ENCODE measurements at places on chromosomes 3 and 15. TPM values are rescaled to one million over a fixed set of nuclear protein-coding genes. Genes with fewer than 3 reads are reported as not detected.

CIP2A gene
- total RNA-seq = 10.1 TPM

DNA sequence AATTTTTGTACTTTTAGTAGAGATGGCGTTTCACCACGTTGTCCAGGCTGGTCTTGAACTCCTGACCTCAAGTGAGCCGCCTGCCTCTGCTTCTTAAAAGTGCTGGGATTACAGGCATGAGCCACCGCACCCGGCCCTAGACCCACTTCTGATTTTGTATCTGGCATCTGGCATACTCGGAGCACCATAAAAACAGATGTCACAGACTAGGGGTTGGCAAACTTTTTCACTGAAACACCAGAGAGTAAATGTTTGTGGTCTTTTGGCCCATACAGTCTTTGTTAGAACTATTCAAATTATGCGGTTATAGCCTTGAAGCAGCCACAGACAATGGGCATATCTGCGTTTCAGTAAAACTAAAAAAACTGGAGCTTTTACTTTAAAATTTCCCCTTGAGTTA lies 110.7 kb downstream of the TJP1 start:
- no peak overlapping the region for H3K4me3 ChIP-seq
- H3K27ac ChIP-seq = no peak overlapping the region
- DNase-seq = no peak
- peaks cover 14% of the 10 kb centered on the region for H3K36me3 ChIP-seq
- no peaks in the 10 kb centered on the region for H3K27me3 ChIP-seq

DNA sequence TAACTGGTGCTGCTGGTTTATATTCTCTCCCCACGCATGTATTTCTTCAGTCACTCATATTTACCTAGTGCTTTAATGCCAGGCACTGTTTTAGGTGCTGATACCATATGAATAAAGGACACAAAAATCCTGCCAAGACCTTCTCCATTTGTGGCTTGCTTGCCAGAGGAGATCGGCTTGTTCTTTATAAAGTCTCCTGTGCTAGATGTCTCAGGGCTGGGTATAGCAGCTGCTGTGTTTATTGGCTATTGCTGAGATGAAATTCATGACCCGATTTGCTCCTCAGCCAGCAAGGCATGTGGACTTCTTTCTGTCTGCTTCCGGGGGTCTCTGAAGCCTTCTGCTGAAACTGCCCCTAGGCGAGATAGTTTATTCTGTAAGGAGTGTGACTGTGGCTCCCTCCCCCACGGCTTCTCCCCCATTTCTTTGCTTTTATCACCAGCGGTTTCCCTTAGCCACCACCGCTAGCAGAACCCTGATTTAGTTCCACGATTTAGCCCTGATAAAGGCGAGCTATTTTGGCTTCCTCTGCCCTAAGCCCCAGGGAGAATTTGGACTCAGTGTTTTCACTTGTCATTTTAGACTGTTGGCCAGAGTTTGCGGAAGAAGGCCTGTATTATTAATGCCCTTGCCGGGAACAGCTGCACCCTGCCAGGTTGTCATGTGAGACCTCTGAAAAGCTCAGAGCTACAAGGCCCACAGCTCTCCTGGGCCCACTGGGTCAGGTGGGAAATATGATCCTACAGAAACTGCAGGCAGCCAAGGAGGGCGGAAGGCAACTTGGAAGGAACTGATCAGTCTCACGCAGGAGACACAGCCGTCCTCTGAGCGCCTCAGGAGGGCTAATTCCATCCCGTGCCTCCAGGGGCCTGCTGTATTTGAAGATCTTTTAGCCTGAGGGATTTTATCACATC lies 46.8 kb downstream of the ST6GAL1 start:
- H3K36me3 ChIP-seq = no peaks in the 10 kb centered on the region
- no peaks in the 10 kb centered on the region for H3K27me3 ChIP-seq
- H3K4me3 ChIP-seq = no peak overlapping the region
- no peaks in the 10 kb centered on the region for H3K4me1 ChIP-seq

GRCh38 chr15:42820811-42821210 lies 83.9 kb upstream of the CDAN1 start:
- DNase-seq = no peak
- no peak overlapping the region for H3K27ac ChIP-seq
- H3K36me3 ChIP-seq = no peaks in the 10 kb centered on the region
- H3K4me1 ChIP-seq = no peaks in the 10 kb centered on the region

- no peak overlapping the region for H3K27ac ChIP-seq
- no peaks in the 10 kb centered on the region for H3K36me3 ChIP-seq
- peak; percentile 50 for DNase-seq
- peaks cover 2% of the 10 kb centered on the region for H3K4me1 ChIP-seq
- H3K27me3 ChIP-seq = no peaks in the 10 kb centered on the region
- H3K4me3 ChIP-seq = no peak overlapping the region
These were observed 1.1 kb upstream of the PLCH1 start for GRCh38 chr3:155745795-155746550.

- no peak overlapping the region for H3K4me3 ChIP-seq
- H3K4me1 ChIP-seq = no peaks in the 10 kb centered on the region
- H3K27ac ChIP-seq = no peak overlapping the region
These were observed 246.0 kb upstream of the CBLB start for GRCh38 chr3:106114848-106115247.

DNA sequence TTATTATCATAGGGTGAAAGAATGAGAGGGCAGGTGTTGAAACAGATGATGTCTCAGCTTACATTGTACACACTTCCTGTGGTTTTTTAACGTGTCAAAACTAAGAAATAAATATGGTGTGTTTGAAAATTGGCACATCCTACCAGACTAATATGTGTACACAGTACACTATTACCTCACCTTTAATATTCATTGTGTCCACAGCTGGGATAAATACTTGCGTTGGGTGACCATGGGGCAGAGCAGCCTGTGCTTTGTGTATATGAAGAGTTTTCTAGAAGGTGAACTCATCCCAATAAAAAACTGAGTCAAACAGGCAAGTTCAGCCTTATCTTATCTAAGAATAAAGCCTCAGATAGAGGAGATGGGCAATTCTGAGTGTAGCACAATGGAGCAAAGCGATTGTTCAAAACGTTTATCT lies 17.3 kb downstream of the SUCNR1 start:
- H3K4me1 ChIP-seq = no peaks in the 10 kb centered on the region
- H3K27ac ChIP-seq = no peak overlapping the region
- H3K4me3 ChIP-seq = no peak overlapping the region
- no peaks in the 10 kb centered on the region for H3K27me3 ChIP-seq

DNA sequence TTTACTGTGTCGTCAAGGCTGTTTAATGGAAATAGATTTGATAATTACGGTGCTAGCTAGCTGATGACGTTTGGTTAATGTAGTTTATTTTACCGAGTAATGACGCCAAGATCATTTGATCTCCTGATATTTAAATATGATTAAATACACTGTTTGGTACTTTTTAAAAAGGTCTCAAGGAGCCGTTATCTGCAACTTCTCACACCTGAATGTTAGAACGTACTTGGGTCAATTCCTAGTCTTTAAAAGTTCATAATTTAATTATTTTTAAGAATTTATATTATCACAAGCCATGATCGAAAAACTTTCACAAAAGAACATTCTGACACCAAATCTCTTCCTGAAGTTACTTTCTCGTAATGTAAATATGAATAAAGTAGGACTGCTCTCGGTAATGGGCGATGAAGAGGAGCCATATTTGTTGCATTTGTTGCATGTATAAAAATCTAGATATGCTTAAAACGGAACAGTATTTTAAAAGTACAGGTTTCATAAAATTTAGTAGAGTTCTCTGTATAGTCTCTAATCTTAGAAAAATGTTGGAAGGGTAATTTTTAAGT lies 16.2 kb upstream of the CHD2 start:
- H3K4me1 ChIP-seq = peaks cover 4% of the 10 kb centered on the region
- H3K4me3 ChIP-seq = peak overlapping the region; percentile 88
- peak overlapping the region; percentile 89 for H3K27ac ChIP-seq
- DNase-seq = no peak
- peaks cover 4% of the 10 kb centered on the region for H3K36me3 ChIP-seq
